ENCODE measurements at places on chromosomes 5 and 9.

GRCh38 chr5:90680921-90681563 lies 122.4 kb downstream of the ADGRV1 start:
- no peak for DNase-seq

GRCh38 chr5:33167541-33167940 lies 273.2 kb upstream of the TARS1 start:
- no peak for DNase-seq

GRCh38 chr5:171914726-171915338 lies 91.6 kb downstream of the FBXW11 start:
- DNase-seq = no peak

GRCh38 chr5:22471154-22471553 lies 382.0 kb downstream of the CDH12 start:
- no peak for DNase-seq

DNA sequence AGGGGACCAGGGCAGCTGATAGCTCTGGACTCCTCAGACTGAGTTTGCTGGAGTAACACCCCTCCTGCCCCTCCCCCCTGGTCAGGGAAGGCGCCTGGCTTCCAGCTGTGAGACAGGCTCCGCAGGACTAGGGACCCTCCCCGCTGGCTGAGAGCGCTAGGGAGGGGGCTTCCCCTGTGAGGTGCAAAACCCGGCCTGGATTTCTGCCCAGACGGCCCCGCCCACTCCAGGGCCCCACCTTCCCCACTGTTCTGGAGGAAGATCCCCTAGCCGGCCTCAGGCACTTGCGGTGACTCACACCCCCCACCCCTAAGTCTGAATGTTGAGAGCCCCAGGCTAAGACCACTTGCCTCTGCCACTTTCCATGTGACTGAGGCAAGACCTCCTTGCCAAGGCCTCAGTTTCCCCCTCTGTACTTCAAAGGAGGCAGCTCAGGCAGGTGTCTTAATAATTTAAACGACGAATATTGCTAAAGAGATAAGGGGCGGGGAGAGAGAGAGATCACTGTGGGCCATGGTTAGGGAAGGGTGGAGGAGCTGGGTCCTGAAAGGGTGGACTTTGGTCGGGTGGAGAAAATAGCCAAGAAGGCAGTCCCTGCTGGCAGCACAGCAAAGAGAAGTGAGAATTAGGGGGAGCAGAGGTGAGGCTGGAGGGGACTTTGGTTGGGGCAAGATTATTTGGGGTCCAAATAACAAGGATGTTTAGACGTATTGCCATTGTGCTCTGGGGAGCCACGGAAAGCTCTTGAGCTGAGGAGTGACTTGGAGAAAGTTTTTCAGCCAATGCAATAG lies 1.0 kb upstream of the DAB2IP start:
- DNase-seq = no peak

GRCh38 chr5:142357469-142358090 lies 32.8 kb upstream of the SPRY4 start:
- DNase-seq = no peak

DNA sequence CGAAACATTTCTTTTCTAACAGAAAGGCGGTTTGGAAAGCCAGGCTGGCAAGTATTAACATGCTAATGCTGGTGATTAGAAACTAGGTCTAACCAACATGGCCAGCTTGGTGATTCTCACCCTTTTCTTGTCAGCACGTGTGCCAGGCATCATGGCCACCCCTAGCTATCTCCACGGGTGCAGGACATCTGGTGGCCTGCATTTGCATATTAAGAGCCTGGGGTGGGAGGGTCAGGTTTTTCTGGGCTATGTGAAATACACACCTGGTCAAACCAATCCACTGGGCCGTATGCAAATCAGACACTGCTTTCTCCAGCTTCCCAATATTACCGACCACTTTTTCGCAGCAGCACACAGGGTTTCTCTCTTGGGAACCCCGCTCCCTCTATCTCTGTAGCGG lies 612.1 kb downstream of the PTPRD start:
- no peak for DNase-seq

DNA sequence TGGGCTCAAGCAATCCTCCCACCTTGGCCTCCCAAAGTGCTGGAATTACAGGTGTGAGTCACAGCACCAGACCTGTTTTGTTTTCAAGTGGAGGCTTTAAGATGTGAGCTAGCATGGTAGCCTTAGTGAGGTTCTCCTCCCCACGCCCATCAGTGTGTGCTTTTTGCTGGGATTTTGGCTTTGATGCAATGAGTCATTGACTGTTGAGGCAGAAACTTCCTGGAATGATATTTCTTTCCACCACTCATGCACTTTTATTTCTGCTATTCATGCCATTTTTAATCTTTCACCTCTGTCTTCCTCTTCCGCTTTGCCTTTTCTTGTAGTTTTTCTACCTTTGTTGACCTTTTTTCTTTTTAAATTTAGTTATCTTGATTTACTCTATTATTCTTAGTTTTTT lies 4.2 kb upstream of the NFIL3 start:
- no peak for DNase-seq

- no peak for DNase-seq
Measured at GRCh38 chr5:107218457-107219193, 452.1 kb downstream of the EFNA5 start.
